ENCODE measurements at places on chromosomes 2 and 18.

- no peak for DNase-seq
These were observed 197.8 kb upstream of the MYT1L start for GRCh38 chr2:2528846-2529245.

DNA sequence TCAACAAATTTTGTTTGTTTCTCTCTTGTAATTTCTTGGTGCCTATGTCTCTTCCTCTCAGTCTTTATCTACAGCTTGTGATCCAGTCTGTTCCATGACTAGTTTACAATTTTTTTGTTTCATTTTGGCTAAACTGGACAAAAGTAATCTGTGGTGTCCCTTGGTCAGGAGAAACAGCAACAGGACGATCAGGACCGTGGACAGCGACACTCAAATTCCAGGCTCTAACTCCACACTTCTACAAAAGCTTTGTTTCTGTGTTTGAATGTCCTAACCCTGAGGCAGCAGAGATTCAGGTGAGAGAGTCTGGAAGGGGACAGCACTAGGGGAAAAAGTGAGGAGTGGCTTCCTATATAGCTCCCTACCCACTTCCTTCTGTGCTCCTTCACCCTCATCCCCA, 593.3 kb upstream of the FANCL start:
- no peak for DNase-seq

DNA sequence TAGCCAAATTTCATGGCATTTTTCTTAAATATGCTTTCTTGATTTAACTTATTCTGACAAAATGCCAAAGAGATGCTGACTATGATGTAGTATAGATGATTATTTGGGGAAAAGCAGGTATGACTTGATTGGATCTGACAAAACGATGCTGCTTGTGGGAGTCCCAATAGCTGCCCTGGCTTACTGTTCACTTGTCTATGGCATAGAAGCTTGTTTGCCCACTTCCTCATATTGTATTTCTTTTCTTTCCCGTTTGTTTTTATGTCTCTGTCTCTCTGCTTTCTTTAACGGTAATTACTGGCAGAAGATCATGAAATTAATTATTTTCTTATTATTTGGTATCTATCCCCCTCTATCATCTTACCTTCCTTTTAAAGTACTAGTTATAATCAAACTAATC, 43.0 kb downstream of the EPC2 start:
- DNase-seq, result no peak

DNA sequence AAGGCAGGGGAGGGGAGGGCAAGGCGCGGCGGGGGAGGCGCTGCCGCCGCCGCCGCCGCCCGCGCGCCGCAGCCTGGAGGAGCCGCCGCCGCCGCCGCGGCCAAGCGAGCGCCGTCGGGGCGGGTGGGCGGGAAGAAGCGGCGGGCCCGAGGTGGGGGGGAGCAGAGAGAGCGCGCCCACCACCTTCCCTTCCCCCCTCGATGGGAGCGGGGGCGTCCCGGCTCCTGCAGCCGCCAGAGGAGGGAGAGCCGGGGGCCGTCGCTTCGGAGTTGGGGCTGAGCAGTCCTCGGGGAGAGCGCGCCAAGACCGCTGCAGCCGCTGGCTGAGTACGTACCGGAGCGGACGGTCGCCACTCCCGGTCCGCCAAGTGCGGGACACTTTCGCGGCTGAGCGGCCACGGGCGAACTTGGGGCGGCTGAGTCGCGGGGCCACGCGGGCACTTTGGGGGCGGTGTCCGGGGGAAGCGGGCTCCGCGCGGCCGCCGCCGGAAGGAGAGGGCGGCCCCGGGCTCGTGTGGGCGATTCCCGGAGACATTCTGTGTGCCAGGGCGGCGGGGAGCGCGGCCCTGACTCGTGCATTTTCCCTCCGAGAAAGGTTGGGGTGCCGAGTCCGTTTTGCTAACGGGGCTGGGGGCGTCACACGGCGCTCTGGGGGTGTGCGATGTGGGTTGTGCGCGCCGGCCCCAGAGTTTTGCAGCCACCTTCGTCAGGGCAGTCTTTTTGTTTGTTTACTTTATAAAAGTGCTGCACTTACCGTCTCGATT, at the start of gene NAB1:
TSS of gene NAB1 (plus strand) at position 49 of the 763 bp plus-strand sequence. CDS start 10,094 bp downstream, outside the sequence.
- DNase-seq, result peak; percentile 53

DNA sequence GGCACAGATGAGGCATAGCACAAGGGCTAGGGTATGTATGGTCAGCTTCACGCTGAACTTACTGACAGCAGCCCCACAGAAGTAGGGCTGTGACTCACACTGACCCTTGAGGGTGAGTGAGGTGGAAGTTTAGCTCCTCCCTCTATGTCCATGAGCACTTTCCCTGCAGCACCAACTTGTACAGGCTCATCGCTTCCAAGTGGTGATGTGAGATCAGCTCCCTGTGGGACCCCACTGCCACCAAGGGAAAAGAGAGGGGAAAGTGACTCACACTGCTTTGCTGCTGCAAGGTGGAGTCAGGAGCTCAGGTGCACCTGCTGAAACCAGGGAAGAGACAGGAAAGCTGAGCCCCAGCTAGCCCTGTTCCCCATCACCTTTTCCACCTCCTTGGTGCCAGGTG, 91.5 kb downstream of the TEX51 start:
- no peak for DNase-seq

DNA sequence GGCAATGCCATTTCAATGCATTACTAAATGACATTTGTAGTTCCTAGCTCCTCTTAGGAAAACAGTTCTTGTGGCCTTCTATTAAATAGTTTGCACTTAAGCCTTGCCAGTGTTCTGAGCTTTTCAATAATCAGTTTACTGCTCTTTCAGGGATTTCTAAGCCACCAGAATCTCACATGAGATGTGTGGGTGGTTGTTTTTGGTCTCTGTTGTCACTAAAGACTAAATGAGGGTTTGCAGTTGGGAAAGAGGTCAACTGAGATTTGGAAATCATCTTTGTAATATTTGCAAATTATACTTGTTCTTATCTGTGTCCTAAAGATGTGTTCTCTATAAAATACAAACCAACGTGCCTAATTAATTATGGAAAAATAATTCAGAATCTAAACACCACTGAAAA, 45.3 kb downstream of the HADHB start:
- DNase-seq, result no peak

- no peak for DNase-seq
These were observed 193.6 kb downstream of the NRXN1 start for GRCh38 chr2:50838316-50838715.

GRCh38 chr2:2269426-2269825, 61.6 kb downstream of the MYT1L start:
- no peak for DNase-seq

- peak; percentile 61 for DNase-seq
These were observed 41.0 kb downstream of the UNC50 start for GRCh38 chr2:98649135-98649991.

GRCh38 chr2:230414302-230414701, 1.7 kb upstream of the SP100 start:
- no peak for DNase-seq

GRCh38 chr2:137957033-137957432, 7.2 kb upstream of the HNMT start:
- DNase-seq, result no peak

DNA sequence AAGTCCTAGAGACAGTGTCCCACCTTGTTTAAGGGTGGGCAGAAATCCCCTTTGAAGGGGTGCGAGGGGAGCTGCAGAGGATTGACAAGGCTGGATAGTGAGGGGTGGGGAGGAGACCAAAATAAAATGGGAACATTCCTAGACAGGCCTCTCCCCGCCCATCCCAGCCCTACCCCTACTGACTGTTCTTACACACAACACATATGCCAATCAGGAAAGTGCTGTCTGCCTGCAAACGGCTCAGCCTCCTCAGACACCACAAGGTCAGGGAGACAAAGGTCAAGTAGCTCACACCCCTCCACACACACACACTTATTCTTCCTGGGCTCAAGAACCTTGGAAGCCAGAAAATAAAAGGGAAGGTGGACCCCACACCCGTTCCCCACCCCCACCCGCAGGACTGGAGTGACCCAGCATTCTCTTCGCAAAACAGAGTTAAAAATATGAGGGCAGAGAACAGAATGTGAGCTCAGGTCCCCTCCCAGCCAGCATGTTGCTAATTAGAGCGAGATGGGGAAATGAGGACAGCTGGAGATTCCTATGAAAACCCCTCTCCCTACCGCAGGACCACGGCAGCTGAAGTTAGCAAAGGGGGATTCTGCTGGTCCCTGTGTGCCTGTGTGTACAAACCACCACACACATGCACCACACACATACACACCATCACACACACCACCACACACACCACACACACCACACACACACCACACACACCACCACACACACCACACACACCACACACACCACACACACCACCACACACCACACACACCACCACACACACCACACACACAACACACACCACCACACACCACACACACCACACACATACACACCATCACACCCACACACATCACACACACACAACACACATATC, 197.8 kb downstream of the TNS1 start:
- no peak for DNase-seq

DNA sequence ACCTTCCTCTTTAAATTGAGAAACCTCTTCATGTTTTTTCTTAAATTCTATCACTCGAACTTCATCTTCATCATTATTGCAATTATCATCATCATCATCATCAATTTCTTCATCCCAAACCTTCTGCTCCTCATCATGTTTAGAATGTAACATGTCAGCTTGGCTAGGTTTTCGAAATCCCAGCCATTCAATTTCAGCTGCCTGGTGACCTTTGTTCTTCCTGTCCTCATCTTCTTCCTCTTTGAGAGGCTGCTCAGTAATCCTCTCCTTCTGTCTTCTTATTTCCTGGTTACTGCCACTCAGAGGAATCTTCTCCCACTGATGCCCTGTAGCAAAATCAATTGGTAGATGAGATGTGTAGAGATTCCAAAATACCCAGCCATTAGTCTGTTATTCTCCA, 4.2 kb downstream of the ERMN start:
- no peak for DNase-seq

- DNase-seq, result no peak
These were observed 430.0 kb downstream of the ZNF516 start for GRCh38 chr18:76064998-76065397.

DNA sequence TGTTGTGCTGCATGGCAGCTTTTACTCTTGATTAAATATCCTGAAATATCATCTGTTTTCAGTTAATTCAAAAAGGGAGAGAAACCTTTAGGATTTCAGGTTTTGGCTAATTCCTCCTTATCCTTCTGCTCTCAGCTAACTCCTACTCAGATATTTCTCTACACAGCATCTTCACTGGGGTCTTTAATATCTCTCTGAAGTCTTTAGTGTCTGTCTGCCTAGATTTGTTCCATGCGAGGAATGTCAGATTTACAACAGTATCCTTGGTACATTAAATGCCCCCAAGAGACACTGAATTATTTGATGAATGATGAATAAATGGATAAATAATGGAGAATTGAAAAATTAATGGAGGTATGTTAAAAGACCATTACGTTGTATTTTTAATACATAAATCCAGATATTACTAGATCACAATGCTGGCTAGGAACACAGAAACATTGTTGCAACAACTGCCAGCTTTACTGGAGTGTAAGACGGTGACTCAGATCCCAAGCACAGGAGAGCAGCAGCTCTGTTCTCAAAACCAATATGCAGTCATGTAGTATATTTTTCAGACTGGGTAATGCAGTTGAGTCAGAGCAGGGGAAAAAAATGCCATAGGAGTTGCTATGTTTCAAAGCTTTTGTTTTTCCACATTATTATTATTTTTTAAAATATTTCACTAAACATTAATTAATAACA, 388.0 kb upstream of the SYT4 start:
- DNase-seq, result no peak

DNA sequence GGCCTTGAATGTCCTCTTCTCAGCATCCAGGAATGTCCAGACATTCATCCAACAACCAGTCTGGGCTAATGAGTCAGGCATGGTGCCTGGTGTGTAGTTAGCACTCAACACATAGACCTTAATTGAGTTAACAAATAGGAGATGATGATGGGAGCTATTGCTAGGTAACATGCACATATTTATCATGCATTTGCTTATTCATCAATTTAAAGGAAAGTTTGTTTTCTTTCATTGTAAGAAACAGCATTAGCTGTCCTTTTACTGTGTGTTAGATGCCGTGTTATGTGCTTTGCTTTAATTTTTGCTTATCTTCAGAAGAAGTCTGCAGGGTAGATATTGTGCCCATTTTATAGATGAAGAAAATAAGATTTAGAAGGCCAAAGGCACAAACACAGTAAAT, 43.2 kb downstream of the TSN start:
- DNase-seq, result no peak

DNA sequence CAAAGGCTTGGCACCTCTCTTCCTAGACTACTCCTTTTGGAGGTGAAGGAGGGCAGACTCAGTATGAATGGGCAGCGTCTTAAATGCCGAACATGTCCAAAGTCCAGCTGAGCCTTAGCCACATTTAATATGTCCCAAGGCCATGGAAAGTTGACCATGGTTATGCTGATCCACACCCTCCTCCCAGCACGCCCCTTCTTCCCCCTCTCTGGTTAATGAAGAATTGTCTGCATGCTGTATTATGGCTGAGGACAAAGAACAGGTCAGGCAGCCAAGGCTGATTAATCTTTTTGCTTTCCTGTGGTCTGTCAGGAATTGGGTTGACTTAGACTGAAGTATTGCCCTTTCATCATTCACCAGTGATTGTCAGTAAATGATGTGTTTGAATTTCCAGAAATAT, 5.8 kb upstream of the MYOM1 start:
- DNase-seq, result no peak

DNA sequence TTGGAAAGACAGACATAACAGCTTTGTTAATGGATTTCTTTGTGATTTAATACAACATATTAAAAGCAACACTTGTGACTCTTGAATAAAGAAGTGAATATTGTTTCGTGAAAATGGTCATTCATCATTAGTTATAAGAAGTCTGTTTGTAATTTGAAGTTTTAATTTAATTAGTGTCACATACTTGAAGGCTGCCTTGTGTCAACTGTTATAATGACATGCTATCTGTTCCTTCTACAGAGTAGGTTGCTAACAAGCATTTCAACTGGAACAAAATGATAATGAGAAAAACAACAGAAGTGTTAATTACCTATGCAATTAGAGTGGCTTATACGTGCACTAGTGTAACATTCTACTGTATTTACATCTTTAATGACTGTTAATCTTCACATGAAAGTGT, 624.7 kb downstream of the LRP1B start:
- no peak for DNase-seq

DNA sequence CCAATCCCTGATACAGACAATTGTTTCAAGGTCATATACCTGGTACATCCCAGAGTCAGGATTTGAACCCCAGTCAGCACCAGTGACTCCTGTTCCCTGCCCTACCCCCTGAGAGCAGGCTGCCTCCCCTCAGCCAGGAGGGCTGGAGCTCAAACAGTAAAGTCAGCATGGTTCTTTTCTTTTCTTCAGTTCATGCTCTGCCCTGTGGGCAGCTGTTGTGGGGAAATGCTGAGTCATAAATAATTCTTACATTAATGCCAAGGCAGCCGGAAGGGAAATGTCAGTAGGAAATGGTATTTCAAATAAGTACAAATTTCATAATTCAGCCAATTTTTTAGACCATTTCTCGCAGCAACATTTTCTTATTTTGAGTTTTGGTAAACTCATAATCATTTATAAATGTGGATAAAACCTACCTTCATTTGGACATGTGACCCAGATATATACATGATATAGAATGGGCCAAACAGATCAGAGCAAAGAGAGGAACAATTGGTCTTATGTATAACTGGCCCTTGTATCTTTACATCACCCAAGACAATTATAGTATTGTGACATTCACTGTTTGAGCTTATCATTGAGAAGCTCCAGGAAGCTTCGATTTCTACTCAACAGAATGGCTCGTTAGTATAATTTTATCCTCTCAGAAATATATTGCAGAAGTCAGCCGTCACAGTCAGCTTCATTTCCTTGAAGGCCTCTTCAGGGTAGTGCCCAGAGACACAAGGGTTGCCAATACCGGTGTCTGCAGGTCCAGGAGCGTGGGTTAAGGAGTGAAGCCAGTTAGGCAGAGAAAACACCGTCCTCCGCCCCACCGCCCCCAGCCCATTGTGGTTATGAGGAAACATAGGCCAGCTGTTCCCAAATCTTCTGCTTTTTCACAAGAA, 28.0 kb upstream of the SCYGR1 start:
- DNase-seq, result no peak

Measured in activated CD4-positive, CD25-positive, alpha-beta regulatory T cell (primary cell).